ENCODE measurements at places on chromosomes 11 and 22.

GRCh38 chr11:13168271-13168670 is 109.3 kb upstream of the BMAL1 start:
- DNase-seq: no peak

DNA sequence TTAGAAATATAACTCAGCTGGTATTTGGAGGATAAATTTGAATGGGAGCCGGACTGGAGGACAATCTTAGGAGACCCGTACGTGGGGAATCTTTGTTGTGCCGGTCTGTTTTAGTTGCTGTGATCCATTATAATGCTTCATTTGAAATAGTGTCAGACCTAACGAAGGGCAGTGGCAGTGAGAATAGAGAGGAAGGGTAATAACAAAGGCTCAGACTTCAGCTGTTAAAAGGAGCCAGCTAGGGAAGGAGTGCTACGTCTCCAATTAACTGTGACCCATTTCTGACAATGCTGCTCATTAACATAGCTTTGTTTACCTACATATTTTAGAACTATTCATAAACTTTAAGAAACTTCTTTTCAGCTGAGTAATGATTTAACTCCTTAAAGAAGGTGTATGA is 246.9 kb downstream of the OPCML start:
- DNase-seq: no peak

- DNase-seq: no peak
Measured at GRCh38 chr11:97015327-97015726, 625.5 kb downstream of the JRKL start.

- no peak for DNase-seq
Measured at GRCh38 chr11:2713661-2714462, 14.1 kb upstream of the KCNQ1OT1 start.

Measured in activated CD4-positive, alpha-beta T cell treated with anti-CD3 and anti-CD28 coated beads, Interleukin-2, amount 50 U/mL, for 4 hours (primary cell).